IMR-90 (cell line): ENCODE measurements at places on chromosomes 12 and 14.

- no peak for DNase-seq
Observed at GRCh38 chr12:10453156-10453555, at the start of gene KLRC1. Gene KLRC1, minus strand, starts transcription at chr12:10453377. Its CDS starts 2,221 bp downstream, at chr12:10451156.

DNA sequence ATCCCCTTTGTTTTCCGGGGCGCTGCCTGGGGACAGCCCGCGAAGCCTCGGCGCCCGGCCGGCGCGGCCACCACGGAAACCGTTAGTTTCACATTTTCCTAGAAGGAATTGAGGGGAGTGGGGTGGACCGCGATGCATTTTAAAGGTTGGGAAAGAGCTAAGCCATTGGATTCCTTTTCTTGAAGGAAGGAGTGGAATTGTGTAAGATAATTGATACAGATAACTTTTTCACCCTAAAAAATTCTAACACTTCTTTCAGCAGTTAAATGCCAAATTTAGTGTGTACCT lies 137.1 kb downstream of the MON2 start:
- no peak for DNase-seq

DNA sequence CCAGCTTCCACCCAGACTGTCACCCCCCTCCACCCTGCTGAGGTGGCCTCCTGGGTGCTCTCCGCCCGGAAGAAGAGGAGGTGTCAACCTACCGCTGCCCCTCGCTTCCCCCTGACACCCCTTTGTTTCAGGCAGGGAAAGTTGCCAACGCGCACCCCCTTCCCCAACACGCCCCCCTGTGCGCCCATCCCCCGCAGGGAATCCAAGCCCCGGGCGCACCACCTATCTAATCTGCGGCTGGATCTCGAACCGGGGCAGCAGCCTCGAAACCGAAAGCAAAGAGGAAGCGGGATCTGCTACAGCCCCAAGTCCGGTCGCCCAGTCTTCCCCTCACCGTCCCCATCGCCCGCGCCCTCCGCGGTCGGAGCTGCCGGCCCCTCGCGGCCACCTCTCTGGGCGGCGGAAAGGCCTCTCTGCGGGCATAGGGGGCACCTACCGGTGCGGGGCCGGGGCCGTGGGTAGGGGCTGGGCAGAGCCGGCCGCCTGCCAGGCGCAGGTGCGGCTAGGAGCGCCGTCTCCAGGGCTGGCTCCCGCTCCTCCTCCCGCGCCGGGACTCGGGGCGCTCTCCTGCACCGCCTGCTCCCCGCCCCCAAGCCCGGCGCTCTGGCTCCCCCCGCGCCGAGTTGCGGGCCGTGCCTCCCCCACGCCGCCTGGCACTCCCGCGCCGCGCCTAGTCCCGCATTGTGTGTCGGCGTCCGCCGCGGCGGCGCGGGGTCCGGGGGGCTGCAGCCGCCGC lies 18.3 kb upstream of the PLEKHH1 start:
- DNase-seq: peak; percentile 33

DNA sequence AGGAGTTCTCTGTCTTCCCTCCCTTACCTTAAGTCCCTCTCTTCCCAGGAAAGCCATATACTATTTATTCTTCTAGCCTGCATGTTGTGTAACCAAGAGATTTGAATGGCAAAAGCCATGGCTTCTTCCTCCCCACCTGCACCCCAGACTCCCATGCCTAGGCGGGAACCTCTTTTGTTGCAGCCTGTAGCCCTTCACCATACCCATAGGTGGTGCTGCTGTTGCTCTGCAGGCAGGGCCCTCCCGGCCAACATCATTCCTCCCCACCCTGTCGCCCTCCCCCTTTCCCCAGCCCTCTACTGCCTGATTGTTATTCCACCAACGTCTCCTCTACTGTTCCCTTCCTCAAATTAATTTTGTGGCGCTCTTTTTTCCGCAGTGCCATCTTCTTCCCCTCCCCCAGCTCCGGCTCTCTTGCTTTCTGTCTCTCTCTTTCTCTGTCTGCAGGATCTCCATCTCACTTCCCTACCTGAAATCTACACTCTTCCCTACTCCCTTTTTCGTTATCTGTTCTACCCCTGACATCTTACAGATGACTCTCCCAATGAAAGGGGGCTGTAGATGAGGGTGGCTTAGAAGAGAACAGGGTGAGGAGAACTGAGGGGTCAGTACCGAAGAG lies 13.8 kb downstream of the NGDN start:
- DNase-seq: peak; percentile 13

GRCh38 chr12:128761379-128761790 lies 62.4 kb downstream of the SLC15A4 start:
- DNase-seq: no peak
